ENCODE measurements at places on chromosomes 6 and 20.

GRCh38 chr20:51695574-51696303 lies 72.5 kb downstream of the ATP9A start:
- peak; percentile 51 for DNase-seq

DNA sequence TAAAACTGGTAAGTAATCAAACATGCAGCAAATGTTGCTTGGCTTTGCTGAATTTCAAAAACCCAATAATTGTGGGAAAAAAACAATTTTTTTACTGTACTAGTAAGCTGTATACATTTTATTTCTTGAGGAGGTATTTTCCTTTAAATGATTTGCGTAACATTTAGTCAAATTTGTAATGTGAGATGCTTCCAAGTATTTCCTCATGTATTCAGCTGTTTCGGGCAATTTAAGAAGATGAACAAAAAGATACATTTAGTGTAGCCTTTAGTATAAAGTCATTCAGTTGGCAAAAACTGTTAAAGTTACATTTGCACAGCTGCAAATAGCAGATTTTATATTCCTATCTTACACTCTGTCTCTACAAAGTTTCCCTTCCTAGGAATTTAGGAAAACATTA lies 186.1 kb upstream of the SCGN start:
- DNase-seq: no peak

- no peak for DNase-seq
Observed at GRCh38 chr6:137283940-137284810, 65.0 kb upstream of the IFNGR1 start.

GRCh38 chr6:167210375-167211294 lies 52.9 kb upstream of the GPR31 start:
- DNase-seq: no peak

DNA sequence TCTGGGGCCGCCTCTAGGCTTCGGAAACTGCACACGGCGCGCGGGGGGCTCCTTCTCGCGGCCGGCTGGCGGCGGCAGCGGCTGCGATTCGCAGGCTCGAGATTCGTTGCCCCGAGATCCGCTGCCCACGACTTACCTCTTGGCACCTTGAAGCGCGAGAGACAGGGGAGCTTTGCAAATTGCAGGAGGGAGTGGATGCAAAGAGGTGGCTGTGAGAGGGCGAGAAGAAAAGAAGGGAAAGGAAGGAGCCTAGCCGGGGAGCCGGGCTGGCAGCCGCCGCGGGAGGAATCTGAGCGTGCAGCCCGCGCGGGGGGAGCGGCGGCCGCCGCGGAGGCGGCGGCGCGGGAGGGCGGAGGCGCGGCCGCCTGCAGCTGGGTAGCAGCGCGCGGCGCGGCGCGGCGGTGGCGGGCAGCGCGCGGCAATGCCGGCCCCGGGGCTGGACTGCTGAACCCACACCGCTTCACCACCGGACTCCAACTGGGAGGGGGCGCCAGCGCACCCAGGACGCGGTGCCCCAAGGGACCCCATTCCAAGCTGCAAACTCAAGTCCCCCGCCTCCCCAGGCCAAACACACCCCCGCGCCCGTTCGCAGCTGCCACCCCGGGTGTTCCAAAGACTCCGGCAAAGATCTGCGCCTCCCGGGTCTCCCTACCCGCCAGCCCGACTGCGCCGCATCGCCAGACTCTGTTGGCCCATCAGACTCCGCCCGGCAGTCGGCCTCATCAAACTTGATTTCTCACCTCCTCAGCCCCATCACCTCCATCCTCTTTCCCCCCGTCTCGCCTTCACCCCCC lies 44.2 kb upstream of the SUPT3H start:
- no peak for DNase-seq

- DNase-seq: no peak
Observed at GRCh38 chr6:1087154-1087843, 224.6 kb upstream of the FOXQ1 start.

All from GM04503 (cell line).